ENCODE measurements at places on chromosomes 5 and 9. TPM values are rescaled to one million over a fixed set of nuclear protein-coding genes. Genes with fewer than 3 reads are reported as not detected.
A peak's percentile ranks its signal among the peaks of the same experiment; 100 is the strongest.

The LHX3 gene
- not detected for total RNA-seq

The ACOT12 gene
- not detected for total RNA-seq

The IFNA5 gene
- total RNA-seq = not detected

- peak overlapping the region; percentile 51 for H3K27ac ChIP-seq
- peaks cover 15% of the 10 kb centered on the region for H3K36me3 ChIP-seq
- H3K4me1 ChIP-seq = peaks cover 4% of the 10 kb centered on the region
- no peaks in the 10 kb centered on the region for H3K27me3 ChIP-seq
Measured at GRCh38 chr9:128117613-128118471, 9.7 kb downstream of the PTGES2 start.

GRCh38 chr5:133426264-133426663 lies 186.1 kb downstream of the FSTL4 start:
- no peak overlapping the region for H3K27ac ChIP-seq
- H3K36me3 ChIP-seq = no peaks in the 10 kb centered on the region
- no peaks in the 10 kb centered on the region for H3K27me3 ChIP-seq
- no peak overlapping the region for H3K4me3 ChIP-seq
- peak; percentile 52 for DNase-seq
- peaks cover 10% of the 10 kb centered on the region for H3K4me1 ChIP-seq

- no peaks in the 10 kb centered on the region for H3K36me3 ChIP-seq
- no peak overlapping the region for H3K4me3 ChIP-seq
- H3K27me3 ChIP-seq = no peaks in the 10 kb centered on the region
- no peak overlapping the region for H3K27ac ChIP-seq
Measured at GRCh38 chr5:8857051-8857450, 688.8 kb downstream of the SEMA5A start.

GRCh38 chr5:177542816-177543465 lies 11.4 kb downstream of the FAM193B start:
- peaks cover 83% of the 10 kb centered on the region for H3K4me1 ChIP-seq

DNA sequence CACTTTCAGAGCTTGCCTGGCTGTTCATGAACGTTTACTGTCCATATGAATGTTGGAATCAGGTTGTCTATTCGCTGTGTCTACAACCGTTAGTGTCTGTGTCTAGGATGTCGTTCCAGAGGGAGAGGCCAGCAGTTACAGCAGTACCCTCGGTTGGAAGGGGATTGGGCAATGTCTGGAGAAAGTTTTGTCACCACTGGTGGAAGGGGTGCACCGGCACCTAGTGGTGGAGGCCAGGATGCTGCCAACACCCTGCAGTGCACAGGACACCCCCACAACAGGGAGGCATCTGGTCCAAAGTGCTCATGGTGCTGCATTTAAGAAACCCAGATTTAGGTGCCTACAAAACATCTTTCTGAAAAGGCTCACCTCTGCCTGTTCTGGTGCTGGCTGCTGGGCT lies 220.7 kb downstream of the FANCC start:
- peak overlapping the region; percentile 49 for H3K27ac ChIP-seq
- H3K4me3 ChIP-seq = no peak overlapping the region
- no peak for DNase-seq
- peaks cover 78% of the 10 kb centered on the region for H3K4me1 ChIP-seq
- no peaks in the 10 kb centered on the region for H3K27me3 ChIP-seq

All from vagina (tissue), 2 donors.